ENCODE measurements at places on chromosomes 11 and 22.

GRCh38 chr11:818396-819128 is at the start of gene PNPLA2:
PNPLA2 (plus strand) TSS chr11:818914; CDS start chr11:819719, 805 bp downstream.
- DNase-seq, result peak; percentile 79

GRCh38 chr11:82980292-82980691 is 78.8 kb downstream of the DDIAS start:
- DNase-seq, result peak; percentile 87

DNA sequence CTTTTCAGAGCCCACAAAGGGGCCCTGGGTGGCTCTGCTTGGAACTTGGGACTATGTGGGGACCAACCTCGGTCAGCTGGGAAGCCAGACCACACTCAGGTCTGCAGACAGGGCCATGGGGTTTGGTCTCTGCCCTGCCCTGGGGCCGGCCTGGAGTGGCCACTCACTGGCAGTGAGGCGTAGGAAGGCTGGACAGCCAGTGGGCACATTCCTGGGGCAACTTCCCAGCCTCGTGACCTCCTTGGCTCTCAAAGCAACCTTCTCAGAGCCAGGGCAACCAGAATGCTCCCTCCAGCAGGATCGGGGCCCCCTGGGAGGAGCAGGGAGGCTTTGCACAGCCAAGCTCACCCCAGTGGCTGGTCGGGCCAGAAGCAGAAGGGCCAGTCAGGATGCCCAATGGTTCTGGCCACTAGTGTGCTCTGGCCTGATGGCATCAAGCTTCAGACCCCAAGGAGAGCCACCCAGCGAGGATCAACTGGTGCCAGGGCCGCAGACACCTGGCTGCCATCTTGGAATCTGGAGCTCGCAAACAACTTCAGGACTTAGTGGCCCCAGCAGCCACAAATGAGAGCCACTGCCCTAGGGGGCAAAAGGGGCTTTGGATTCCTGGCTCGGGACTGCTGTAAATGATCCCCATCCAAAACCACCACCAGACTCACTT is 87.1 kb downstream of the MYEOV start:
- no peak for DNase-seq

DNA sequence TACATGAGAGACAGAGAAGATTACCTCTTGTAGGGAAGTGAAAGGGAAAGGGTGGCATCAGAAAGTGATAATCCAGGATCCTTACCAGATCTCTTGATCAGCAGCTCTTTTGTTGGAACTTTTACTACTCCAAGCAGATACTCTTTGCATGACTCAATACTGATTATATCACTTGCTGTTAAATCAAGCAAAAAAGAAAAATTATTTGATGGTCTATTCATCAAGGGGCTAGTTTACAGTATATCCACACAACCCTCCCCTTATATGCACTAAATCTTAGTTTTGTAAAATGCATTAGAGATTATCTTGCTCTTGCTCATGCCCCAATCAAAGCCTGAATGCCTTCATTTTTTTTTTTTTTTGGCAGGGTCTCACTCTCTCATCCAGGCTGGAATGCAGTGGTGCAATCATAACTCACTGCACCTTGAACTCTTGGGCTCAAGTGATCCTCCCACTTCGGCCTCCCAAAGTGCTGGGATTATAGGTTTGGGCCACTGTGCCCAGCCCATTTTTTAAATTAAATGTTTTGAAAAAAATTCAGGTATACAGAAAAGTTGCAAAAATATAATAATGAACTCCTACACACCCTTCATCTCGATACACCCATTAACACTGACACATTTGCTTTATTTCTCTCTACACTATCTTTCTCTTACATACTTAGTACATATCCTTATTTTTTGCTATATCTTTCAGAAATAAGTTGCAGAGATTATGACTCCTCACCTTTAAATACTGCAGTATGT is 76.1 kb upstream of the UCP3 start:
- peak; percentile 54 for DNase-seq

GRCh38 chr11:113532697-113533424 is 57.7 kb upstream of the DRD2 start:
- DNase-seq, result peak; percentile 56

DNA sequence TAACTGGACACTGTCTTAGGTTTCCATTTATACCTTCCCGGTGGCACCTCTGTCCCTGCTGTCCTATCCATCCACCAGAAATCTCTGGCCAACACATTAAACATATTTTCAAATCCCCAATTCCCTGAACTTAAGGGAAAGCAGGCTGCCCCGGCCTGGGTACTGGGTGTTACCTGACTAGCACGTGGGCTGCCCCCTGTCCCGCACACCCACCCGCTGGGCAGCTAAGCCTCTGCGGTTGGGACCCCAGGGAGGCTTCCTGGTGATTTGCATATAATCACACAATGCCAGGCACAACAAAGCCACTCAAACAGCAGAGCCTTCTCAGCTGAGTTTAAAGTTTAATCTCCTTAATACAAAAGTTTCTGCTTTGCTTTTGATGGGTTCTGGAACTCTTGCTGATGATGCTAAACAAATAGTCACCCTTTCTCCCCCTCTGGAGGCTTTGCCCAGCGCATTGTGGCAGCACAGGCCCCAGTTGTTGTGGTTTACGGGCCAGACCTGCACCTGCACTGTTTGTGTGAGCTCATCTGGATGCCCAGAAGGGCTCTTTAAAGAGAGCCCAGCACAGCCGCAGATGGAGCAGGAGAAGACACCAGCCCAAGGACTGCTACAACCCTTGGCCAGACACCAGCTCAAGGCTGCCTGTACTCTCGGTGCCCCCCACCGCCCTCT is 59.9 kb upstream of the POU2AF1 start:
- no peak for DNase-seq

- DNase-seq, result no peak
These were observed 775 bp downstream of the FAM181B start for GRCh38 chr11:82732734-82733443.

GRCh38 chr22:49237703-49238102 is 590.0 kb downstream of the BRD1 start:
- no peak for DNase-seq

DNA sequence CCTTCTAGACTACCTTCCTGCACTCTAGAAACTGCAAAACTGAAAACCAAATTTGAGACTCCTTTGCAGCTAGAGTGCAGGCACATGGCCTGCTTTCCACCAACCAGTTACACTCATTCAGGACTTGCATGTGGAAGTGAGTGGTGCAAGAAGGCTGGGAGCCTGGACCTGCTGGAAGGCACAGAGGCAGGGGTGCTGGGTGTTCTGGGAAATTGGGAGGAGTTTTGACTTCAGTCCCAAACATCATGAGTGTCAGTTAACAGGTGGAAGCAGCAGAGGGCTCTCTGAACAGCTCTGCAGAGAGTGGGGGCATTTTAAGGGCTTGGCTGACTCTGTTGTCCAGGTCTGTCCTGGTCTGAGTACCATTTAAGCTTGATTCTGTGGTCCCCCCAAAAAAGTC is 49.3 kb upstream of the SYT13 start:
- DNase-seq, result no peak

- DNase-seq, result peak; percentile 82
These were observed 96.1 kb downstream of the FDX1 start for GRCh38 chr11:110525883-110526282.

DNA sequence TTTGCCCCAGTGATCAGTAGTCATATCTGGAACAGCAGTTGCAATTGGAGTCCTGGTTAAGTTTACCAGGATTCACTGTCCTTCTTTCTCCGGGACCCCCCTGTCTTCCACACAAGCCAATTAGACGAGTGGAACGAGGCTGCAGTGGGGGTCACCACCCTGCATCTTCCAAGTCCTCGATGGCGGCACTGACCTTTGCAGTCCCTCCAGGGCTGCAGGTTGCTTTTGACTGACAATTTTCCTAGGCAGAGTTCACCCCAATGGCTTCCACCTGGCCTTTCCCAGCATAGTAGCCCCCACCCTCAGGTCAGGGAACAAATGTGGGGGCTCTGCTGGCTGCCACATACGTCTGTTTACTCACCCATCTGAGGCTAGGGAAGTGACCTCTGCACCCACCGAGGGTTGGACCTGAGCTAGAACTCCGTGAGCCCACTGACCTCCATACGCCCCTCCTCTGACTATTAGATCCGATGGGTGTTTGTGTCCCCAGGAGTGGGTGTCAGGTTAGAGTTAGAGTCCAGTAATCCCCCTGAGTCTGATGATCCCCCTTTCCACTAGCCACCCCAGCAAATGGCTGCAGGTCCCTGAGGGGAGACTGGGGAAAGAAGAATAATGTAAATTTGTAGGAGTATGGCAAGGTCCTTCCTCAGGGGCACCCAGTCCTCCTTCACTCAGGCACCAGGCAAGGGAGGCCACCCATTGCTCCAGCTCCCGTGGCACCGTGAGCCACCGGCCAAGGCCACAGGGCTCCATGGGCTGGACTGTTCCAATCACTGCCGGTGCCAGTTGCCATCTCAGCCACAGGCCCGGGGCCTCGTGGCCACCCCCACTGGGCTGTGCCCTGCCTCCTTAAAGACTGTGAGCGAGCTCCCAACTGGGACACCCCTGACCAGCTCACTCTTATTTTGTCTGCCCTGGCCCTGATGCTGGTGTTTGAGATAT is 5.5 kb downstream of the C11orf21 start:
- no peak for DNase-seq

GRCh38 chr11:121722431-121723245 is 269.9 kb upstream of the SORL1-AS1 start:
- DNase-seq, result peak; percentile 48

DNA sequence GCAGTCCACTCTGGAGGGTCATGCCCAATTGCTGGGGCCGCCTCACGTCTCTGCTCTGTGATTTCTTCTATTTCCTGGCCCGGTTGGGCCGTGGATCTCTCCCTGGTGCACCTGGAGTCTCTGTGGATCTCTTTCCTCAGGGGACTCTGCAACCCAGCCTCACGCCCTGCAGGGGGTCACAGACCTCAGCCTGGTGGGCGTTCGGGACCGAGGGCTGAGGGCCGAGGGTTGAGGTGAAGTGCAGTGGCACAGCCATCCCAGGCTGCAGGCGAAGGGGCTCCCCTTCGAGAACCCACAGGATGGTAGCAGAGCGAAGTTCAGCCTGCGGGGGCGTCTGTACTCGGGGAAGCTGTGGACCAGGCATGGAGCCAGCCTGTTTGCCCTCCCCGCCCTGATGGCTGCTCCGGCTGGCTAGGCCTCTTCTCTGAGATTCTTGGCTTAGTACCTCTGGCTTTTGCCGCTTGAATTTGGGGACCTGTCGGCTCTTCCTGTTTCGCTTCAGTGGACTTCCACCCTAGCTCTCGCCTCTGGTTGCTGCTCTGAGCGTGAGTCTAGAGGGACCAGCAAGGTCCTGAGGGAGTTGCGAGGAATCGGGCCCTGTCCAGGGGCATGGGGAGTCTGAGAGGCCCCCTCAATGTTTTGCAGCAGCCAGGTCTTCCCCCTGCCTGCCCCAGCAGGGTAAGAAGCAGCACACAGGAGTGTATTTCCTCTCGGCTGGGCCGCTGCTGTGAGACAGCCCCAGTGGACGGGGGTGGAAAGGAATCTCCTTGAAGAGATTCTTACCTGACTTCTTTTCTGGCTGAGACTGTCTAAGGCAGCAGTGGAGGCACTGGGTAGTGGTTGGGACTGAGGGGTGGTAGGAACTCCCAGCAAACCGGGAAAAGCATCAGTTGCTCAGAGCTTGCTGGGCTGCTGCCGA is 140.8 kb downstream of the TBC1D22A start:
- DNase-seq, result no peak

GRCh38 chr22:30869667-30870395 is 98.7 kb downstream of the MORC2 start:
- no peak for DNase-seq

DNA sequence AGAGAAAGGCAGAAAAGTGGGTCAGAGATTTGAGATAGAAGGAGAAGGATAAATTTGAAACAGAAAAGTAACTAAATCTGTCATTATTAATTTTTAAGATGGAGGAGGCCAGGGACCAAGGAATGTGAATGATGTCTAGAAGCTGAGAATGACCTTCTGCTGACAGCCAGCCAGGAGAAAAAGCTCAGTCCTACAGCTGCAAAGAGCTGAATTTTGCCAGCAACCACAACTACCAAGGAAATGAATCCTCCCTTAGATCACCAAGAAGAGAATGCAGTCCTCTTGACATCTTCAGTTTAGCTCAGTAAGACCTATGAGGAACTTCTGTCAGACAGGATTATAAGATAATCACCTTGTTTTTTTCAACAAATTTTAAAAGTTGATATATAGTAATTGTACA is 538.2 kb downstream of the LRRC4C start:
- no peak for DNase-seq

DNA sequence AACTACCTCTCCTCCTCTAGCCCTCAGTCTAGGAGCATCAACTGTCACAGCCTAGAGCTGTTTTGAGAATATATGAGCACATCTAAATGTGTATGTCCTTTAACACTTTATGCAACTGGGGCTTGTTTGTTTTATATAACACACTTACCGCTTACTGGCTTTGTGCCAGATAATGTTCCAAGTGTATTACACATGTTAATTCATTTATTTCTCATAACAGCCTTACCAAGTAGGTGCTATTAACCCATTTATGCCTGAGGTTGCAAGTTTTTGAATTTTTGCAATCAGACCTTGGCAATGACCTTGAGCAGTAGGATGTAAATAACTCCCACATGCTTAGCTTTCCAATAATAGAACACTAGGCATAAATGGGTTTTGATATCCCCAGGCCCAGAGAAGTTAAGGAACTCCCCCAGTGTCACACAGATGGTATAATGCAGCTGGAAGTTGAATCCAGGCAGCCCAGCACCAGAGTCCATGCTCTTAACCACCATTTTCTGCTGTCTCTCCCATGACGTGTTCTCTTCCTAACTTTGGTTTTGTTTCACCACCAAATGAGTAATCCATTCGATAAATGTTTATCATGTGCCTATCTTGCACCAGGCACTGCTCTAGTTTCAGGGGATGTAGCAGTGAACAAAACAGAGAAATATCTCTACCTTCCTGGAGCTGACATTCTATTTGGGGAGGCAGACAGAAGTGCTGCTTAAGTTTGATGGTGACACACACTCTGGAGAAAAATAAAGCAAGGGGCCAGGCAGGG is 23.1 kb downstream of the PRDM11 start:
- DNase-seq, result peak; percentile 53

DNA sequence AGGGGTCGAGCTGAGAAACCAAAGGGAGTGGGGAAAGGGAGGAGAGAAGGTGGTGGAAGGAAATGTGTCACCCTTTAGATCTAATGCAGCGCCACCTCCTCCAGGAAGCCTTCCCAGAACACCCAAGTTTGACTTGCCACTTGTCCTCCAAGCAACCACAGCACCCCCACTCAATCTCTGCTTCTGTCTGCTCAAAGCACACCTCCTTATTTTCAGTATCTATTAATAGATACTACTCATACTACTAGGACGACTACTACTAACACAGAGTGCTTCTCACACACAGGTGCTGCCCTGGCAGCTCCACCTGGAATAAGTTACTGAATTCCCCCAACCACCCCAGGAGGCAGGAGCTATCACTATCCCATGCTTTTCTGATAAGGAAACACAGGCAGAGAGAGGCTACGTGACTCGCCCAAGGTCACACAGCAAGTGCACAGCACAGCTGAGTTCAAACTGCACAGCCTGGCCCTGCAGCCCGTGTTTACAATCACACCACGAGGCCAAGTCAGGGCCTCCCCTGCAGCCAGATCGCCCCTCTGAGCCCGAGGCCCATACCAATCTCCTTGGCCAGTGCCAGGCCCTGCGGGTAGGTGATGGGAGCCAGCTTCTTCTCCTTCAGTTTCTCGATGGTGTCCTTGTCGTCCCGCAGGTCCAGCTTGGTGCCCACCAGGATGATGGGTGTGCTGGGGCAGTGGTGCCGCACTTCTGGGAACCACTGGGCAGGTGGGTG is 13.2 kb downstream of the RAC2 start:
- DNase-seq, result no peak

- no peak for DNase-seq
These were observed 30.4 kb downstream of the BSX start for GRCh38 chr11:122951211-122951610.

Measured in renal cortical epithelial cell (primary cell).